ENCODE measurements at places on chromosomes 7 and 10.
A peak's percentile ranks its signal among the peaks of the same experiment; 100 is the strongest.

DNA sequence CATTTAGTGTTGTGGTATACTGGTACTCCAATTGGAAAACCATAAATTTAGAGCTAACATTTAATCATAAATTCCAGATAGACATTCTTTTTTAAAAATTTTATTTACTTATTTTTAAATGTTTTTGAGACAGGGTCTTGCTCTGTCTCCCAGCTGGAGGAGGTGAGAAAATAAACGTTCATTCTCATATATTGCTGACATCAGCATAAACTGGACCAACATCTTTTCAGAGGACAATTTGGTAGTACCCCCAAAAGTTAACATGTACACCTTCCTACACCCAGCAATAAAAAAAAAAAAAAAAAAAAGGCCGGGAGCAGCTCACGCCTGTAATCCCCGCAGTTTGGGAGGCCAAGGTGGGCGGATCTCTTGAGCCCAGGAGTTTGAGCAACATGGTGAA lies 5.2 kb downstream of the TAS2R60 start:
- DNase-seq = no peak

DNA sequence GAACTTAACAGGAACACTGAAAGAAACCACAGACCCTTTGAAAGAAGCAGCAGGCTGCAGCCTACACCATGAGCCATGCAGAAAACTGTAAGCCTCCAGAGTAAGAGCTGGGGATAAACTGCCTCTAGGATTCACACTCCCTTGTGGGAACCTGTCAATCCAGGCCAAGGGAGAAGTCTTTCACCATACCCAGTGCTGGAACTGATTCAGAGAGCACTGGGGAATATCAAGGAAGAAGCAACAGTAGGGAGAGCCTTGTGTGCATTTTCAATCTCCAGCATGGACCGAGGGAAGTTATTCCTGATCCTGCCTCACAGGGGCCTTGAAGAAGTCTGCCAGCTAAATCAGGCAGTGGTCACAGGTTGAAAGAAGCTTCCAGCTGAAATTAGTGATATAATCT lies 282.2 kb downstream of the AGMO start:
- no peak for DNase-seq

GRCh38 chr10:91603931-91604331 lies 28.9 kb downstream of the PPP1R3C start:
- no peak for DNase-seq

DNA sequence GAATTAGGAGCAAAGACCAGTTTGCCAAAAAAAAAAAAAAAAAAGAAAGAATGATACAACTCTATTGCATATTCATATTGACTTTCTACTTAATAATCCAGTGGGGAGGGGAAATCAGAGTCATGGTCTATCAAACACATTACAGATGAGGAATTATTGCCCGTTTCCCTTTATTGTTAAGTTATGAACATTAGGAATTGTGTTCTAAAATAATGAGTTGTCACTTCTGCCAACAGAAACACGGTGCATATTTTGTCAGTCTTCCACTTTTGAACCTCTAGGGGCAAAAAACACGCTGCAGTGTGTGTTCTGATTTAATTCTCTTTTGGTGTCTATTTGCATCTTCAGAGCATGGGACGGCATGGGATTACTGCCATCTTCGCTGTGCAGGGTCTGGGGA lies 115.7 kb upstream of the RHOBTB1 start:
- no peak for DNase-seq

GRCh38 chr10:112442063-112442462 lies 4.7 kb downstream of the ZDHHC6 start:
- no peak for DNase-seq

DNA sequence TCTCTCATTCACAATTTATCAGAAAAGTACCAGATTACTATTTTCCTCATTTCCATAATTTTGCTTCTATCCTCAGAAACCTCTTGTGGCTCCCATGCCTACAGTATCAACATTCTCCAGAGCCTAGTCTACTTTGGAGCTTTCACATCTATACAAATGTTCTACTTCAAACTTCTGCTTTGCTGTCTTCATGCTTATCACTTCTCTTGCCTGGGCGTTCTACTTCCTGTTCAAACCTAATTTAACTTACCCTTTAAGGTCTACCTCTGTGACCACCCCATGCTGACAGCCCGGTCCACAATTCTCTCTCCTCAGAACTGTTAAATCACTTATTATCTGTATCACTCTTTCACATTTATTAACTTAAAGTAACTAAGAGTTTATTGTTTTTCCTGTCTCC lies 6.1 kb upstream of the PTPN12 start:
- DNase-seq = no peak

DNA sequence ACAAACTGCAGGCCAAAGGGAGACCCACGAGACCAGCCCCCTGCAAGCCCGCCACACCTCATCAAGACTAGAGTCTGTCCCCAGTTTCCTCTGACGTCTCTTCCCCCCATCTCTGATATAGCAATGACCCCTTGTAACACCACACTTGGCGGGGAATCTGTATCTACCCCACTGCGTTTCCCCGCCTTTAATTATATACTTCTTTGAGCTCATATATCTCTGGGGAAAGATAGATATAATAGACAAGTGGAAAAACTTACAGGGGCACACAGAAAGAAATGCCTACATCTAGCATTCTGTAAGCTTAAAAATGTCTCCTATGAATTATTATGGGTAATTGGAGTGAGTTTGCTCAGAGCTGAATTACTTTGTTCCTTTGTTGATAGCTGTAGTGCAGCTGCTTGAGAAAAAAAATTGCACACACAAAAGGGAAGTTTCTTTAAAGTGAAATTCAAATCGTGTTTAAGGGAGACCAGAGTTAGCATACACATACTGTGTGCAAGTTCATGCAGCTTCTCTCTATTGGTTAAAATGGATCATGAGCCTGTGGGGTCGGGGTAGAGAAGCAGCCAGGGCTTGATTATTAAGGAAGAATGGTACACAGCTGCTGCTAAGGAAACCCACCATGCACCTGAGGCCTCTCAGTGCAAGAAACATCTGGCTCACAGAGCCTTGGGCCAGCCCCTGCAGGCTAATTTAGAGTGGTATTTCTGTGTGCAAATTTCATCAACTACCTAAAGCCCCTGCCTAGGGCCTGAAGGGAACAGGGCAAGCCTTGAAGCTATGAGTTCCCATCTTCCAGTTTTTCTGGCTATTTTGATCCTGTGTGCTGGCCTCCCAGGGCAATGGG lies 32.5 kb downstream of the CDCA7L start:
- no peak for DNase-seq

DNA sequence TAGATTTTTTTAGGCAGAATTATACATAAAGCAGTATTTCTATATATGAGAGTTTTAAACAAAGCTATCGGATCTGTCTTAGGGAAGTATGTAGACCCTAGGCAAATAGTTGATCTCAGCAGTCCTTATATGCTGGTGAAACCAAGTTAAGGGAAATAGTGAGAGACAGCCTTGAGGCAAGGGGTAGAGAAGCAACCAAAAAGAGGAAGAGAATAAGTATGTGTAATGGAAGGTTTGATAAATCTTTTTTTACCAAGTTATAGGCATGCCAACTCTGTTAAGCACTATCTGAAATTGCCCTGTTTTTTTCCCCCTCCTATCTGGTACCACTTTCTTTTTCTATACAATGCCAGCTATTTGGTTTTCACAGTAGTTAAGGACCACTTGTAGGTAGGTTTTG lies 19.9 kb downstream of the SPAG6 start:
- no peak for DNase-seq

GRCh38 chr10:107747851-107748250 lies 583.3 kb upstream of the SORCS1 start:
- DNase-seq = no peak

DNA sequence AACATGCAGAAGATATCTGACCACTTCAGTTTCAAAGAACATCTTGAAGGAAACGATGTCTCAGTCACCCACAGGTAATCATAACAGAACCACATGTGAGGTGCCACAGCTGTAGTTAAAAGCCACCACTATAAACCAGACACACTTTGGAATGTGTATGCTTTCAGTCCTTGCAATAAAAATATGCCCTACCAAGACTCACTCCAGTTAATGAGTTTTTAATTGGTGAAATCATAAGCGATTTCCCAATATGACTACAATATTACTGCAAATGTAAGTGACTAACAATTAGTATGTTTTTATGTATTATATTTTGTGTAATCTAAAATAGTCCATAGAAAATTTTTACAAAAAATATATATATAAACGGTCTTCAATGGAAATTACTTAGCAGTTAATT lies 428.2 kb downstream of the PARD3 start:
- DNase-seq = no peak

DNA sequence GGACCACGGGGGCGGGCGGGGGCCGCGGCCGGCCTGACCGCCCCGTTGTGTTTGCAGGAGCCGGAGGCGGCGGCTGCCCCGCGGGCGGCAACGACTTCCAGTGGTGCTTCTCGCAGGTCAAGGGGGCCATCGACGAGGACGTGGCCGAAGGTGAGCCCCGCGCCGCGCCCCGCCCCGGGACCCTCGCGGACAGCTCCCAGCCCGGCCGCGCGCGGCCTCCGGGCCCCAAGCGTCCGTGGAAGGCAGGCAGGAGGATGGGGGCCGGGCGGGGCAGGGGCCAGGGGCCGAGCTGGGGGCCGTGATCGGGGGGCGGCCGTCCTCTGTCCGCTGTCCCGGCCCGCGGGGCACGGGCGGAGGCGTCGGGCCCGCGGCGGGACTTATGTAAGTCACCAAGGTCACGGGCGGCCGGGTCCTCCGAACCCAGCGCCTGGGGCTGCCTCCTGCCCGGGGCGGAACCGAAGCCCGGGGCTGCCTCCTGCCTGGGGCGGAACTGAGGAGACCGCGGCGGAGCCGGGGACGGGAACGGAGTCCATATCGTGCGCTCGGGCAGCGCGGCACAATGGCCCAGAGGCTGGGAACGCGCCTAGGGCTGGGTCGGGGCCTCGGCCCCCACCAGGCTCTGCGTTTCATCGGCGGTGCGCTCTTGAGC lies 497 bp downstream of the PPP2R2D start:
- DNase-seq = peak; percentile 25

DNA sequence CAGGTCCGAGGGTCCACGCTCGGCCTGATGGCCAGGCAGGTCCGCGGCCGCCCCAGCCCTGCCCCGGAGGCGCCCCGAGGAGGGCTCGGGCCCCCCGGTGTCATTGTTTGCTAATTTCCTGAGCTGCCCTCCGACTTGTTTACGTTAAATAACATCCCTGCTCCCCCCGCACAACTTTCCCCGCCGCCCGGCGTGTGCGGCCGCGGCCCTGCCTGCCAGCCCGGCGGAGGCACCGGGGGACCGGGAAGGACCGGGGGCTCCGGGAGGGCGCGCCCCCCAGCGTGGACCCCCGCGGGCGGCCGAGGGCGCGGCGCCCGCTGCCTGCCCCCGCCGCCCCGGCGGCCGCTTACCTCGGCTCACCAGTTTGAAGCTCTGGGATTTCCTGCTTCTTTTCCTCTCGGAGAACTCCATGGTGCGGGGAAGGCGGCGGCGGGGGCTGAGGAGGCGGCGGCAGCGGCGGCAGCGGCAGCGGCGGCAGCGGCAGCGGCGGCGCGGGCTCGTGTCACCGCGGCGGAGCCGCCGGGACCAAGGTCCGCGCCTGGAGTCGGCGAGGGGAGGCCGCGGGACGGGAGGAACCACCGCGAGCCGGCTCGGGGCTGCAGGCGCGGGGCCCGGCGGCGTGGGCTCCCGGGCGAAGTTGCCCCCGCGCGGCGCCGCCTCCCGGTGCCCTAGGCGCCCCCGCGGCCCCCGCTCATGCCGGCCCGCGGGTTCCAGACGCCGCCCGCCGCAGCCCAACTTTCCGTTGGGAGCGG lies 515 bp downstream of the BEND7 start:
- no peak for DNase-seq

DNA sequence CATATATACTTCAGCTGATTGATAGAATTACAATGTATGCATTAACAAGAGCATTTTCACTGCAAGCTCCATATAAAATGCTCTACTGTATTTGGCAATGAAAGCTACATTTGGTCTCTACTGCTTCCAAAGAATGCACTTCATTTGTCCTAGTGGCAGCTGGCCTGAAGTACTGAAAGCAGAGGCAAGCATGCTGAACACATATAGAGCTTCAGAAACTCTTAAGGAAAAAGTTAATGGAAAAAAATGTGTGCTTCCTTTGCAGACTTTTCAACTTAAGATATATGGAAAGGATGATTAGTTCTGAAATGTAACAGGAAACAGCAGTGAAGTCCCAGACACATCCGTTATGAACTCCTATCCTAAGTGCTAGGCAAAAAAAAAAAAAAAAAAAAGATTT lies 537.1 kb upstream of the POM121L12 start:
- no peak for DNase-seq

DNA sequence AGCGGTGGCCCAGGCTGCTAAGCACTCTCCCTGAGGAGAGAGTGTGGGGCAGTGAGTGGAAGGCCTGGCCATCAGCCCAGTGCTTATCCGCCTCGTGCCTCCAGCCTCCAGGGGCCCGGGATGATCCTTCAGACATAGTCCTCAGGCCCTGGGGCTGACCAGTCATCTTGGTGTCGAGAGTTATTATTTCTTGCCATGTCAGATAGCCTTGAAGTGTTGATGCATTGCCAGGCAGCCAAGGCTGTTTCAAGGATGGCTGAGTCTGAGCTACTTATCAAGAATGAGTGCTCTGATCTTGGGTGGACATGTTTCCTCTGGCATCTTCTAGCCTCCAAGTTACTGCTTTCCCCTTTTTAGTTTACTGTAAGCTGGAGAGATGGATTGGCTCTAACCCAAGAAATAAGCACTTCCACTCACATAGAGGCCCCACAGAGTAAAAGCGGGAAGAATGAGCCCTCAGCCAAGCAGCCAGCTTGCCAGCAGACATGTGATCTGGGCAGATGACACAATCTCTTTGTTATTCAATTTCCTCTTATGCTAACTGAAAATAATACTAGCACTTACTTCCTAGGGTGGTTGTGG lies 136.5 kb upstream of the NAMPT start:
- DNase-seq = no peak

- DNase-seq = no peak
These were observed 71.8 kb upstream of the LOXL4 start for GRCh38 chr10:98339799-98340198.

DNA sequence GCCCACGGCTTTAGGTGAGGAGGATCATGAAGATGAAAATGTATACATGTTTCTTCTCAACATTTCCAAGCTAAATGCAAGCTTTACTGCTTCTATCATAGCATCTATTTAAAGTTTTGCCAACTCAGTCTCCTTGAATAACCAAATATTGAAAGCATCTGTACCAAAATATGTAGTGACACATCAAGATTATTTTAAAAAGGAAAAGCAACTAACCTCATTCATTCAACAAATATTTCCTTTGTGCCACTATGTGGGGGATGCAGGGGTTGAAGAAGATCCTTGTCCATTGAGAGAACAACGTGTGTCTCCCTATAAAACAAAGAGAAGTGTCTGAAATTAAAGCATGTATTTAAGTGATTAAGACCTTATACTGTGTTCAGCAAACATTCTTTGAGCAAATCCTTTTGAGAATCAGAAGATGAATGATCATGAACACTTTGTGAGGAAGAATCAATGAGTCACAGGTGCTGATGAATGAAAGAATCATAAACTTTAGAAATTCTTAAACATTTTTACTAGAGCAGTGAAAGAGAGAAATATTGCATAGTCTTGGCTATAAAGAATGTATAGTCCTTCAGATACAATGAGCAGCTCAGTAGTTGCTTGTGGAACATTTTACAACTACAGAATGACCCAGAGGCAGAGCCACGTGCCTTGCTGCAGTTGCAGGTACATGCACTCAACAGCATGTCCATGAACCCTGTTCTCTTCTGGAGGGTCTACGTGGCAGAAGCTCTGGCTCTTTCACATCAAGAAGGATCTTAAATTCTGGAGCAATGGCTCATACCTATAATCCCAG lies 13.9 kb downstream of the TAS2R60 start:
- no peak for DNase-seq

Data from activated T-cell treated with anti-CD3 and anti-CD28 coated beads for 24 hours (primary cell).